NCI-H1417 (cell line): ENCODE measurements at places on chromosomes 5 and 9.

DNA sequence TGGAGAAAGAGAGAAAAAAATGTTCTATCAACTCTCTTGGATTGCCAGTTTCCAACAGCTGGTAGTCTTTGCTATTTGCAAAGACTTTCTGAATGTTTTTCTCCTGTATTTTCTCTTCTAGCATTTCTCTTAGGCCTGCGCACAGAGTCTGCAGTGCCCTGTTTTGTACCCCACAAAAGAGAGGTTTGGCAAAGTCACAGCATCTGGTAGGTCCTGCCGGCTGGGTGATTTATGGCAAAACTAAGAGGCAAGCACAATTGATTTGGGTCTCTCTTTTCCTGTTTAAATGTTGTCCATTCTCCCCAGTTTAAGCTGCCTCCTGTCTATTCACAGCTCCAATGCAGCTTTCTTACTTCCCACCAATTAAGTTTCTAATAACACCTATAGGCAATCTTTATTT lies 193.9 kb downstream of the TRPM3 start:
- no peak for DNase-seq

GRCh38 chr5:90134381-90134780 lies 275.2 kb downstream of the CETN3 start:
- DNase-seq = no peak

DNA sequence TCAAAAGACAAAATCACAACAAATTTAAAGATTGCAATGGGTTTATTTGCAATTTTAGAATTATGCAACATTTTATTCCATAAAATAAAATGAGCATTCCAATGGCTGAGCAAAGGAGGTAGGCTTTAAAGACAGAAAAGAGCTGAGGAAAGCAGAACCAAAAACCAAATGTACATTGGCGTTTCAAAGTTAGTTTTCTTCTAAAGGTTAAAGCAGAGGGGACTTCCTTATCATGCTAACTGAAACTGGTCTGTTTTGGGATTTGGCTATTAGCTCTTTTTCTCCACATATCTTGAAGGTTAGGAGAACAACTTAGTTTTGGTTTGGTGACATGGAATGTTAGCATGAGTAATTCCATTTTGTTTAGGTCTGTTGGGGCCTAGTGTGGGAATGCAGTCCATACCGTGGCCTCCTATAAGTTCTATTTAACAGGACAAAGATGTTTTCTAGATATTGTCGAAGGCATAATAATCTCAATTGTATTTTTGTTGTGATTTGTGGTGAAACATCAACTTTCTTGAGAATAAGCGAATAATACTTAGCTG lies 20.3 kb downstream of the DCP2 start:
- DNase-seq = no peak

DNA sequence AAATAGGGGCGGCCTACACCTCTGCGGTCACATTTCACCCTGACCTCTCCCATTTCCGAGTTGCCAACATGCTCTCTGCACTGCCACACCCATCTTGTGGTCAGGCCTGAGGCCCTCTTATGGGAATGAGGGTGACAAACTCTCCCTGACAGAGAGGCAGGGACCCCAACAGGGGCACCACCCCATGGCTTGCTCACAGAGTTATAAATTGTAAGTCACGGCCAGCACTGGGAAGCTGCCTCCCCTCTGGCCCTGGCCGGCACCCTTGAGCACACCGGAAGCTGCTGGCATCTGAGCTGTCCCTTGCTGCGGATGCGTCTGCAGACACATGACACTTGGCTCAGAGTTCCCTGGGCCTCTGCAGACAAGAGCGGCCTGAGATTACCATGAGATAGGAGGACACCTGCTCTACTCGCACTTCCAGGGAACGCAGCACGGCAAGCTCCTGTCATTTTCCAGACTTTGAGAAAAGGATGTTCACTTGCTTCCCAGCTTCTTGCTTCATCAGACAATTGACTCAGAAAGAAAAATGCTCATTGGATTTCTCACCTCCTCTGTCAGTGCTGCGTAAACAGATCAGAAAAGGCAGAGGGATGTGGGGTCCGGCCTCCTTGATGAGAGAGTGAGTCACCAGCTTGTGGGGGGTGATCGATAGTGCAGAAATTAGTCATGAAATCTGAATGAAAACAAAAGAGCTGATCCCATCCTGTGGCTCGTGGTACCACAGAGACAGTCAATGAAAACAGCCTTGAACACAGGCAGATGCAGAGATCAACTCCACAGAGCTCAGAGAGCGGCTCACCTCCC lies 269.8 kb downstream of the SYK start:
- no peak for DNase-seq

DNA sequence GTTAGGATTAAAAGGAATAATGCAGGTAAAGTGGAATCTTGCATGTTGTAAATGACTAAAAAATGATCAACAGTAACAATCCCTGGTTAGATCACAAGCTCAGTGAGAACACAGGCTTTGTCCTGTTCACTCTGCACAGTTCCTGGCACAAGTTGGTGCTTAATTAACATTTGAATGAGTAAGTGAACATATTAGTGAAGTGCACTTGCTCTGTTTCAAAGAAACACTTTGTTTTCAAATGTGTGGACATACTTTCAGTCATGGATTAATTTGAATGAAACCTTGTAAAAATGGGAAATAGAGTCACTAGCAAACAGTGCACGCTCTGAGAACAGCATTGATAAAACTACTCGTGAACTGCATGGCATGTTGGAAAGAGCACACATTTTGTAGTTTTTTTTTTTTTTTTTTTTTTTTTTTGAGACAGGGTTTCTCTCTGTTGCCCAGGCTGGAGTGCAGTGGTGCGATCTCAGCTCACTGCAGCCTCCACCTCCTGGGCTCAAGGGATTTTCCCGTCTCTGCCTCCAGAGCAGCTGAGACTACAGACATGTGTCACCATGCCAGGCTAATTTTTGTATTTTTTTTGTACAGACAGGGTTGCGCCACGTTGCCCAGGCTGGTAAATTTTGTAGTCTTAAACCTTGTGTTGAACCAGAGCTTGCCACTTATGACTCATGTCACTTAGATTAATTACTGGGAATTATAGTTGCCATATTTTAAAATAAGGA lies 159.9 kb downstream of the LURAP1L start:
- no peak for DNase-seq

GRCh38 chr5:80127116-80127552 lies 92.0 kb downstream of the THBS4 start:
- DNase-seq = no peak

GRCh38 chr5:175718401-175719108 lies 60.7 kb downstream of the HRH2 start:
- peak; percentile 70 for DNase-seq

GRCh38 chr9:93205896-93206575 lies 22.1 kb downstream of the WNK2 start:
- no peak for DNase-seq
